ENCODE measurements at places on chromosomes 2 and 18.

DNA sequence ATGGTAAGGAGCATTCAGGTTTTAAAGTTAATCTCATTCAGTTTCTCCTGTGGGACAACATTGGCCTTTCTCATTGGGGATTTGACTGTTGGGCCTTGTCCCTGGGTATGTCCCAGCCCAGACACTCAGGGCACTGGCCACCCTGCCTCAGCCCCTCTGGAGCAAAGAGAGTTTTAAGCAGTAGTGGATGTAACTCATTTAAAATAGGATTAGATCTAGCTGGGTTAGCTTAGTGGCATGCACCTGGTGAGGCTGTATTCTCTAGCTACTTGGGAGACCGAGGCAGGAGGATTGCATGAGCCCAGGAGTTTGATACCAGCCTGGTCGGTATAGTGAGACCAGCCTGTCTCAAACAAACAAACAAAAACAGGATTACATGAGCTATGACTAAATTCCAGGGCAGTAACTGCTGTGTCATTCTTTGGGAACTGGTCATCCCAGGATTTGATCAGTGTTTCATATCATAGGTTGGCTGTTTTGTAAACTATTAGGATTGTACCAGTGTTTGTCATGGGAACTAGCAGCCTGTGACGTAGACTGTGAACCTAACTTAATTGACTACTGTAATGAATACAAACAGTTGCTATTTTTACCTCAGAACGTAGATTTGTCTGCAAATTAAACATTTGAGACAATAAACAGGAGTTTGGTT is 12.5 kb downstream of the INPP4A start:
- no peak for DNase-seq

DNA sequence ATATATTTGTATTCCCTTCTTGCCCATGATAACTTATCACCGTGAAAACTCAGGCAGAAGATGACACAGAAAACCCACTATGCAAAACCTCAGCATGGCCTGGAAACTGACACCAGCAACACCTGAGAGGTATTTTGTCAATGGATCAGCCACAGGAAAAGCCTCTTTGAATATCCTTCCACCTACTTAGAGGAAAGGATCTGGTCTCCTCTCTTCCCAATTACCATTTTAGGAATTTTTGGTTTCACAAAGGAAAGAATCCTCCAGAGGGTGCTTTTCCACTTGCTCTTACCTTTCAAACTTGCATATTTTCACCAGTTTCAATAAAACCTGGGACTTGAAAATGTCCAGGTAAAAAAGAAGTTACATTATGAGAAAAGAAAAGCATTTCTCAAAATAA is 20.0 kb upstream of the MEIS1 start:
- DNase-seq = no peak

DNA sequence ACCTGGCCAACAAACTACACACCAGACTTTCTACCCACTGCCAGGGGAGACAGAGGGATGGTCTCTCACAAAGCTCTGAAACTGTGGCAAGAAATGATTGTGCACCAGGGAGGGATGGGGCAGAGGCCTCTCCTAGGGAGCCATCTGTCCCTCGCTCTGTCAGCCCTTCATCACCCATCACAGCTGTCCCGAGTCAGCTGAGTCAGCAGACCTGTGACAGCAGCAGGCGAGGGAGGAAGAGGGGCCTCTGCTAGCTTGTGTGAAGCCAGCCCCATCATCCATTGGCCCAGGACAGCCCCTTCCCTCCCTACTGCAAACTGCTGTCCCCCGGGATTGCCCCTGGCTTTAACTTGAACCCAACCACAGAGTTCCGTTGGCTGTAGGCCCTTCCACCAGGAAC is 5.0 kb downstream of the SH2D6 start:
- no peak for DNase-seq

- DNase-seq = no peak
Observed at GRCh38 chr2:126650994-126651393, 5.0 kb upstream of the GYPC start.

- no peak for DNase-seq
Observed at GRCh38 chr2:241801611-241802420, 7.2 kb upstream of the NEU4 start.
